ENCODE measurements at places on chromosomes 1 and 21. TPM values are rescaled to one million over a fixed set of nuclear protein-coding genes. Genes with fewer than 3 reads are reported as not detected.
A peak's percentile ranks its signal among the peaks of the same experiment; 100 is the strongest.

- H3K36me3 ChIP-seq, result peaks cover 22% of the 10 kb centered on the region
- no peak overlapping the region for H3K27ac ChIP-seq
- DNase-seq, result no peak
These were observed 75.0 kb downstream of the MRPS6 start for GRCh38 chr21:34148419-34148804.

The SPRR4 gene
- total RNA-seq, result not detected

The CACHD1 gene
- total RNA-seq, result 9.4 TPM

- DNase-seq, result no peak
- H3K27ac ChIP-seq, result no peak overlapping the region
- peaks cover 4% of the 10 kb centered on the region for H3K27me3 ChIP-seq
- H3K4me3 ChIP-seq, result no peak overlapping the region
- no peaks in the 10 kb centered on the region for H3K36me3 ChIP-seq
These were observed 61.9 kb downstream of the TIAM1 start for GRCh38 chr21:31282095-31282709.

- no peak overlapping the region for H3K27ac ChIP-seq
- peaks cover 1% of the 10 kb centered on the region for H3K27me3 ChIP-seq
- no peaks in the 10 kb centered on the region for H3K4me1 ChIP-seq
- no peak overlapping the region for H3K4me3 ChIP-seq
- no peak for DNase-seq
- no peaks in the 10 kb centered on the region for H3K36me3 ChIP-seq
These were observed 18.4 kb upstream of the COP1 start for GRCh38 chr1:176225479-176225875.

GRCh38 chr1:203305809-203306088 is 430 bp downstream of the BTG2 start:
- H3K4me1 ChIP-seq, result peaks cover 42% of the 10 kb centered on the region
- peak overlapping the region; percentile 96 for H3K27ac ChIP-seq
- no peak for DNase-seq
- H3K4me3 ChIP-seq, result peak overlapping the region; percentile 100

GRCh38 chr1:43814401-43814800 is 107.1 kb downstream of the ST3GAL3 start:
- H3K4me1 ChIP-seq, result no peaks in the 10 kb centered on the region
- H3K4me3 ChIP-seq, result no peak overlapping the region
- no peak for DNase-seq

The LCE6A gene
- not detected for total RNA-seq

- peak overlapping the region; percentile 96 for H3K4me3 ChIP-seq
- H3K36me3 ChIP-seq, result no peaks in the 10 kb centered on the region
- DNase-seq, result no peak
- peaks cover 8% of the 10 kb centered on the region for H3K27me3 ChIP-seq
These were observed 745 bp downstream of the PARP1 start for GRCh38 chr1:226407199-226407496.

DNA sequence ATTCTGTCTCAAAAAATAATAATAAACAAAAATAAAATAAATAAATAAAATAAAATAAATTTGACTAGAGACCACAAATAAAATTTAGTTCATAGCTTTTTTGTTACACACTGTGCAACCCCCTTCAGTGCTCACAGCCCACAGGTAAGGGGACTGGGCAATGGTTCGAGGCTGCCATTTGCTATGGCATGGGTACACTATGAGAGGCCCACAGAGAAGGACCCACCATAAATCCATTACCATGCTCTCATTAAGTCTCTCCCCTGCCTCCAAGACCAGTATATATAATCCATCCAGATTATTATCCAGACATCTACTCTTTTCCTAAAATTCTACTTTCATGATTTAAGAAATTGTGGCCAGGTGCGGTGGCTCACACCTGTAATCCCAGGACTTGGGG is 8.7 kb upstream of the RIT1 start:
- no peak for DNase-seq
- peaks cover 10% of the 10 kb centered on the region for H3K36me3 ChIP-seq
- H3K4me3 ChIP-seq, result no peak overlapping the region
- no peaks in the 10 kb centered on the region for H3K27me3 ChIP-seq
- no peaks in the 10 kb centered on the region for H3K4me1 ChIP-seq

Measured in glutamatergic neuron (in vitro differentiated cells).